SW 1271 (cell line): ENCODE measurements at places on chromosomes 7 and 10.

- no peak for DNase-seq
Observed at GRCh38 chr10:18196806-18197550, 56.8 kb downstream of the CACNB2 start.

DNA sequence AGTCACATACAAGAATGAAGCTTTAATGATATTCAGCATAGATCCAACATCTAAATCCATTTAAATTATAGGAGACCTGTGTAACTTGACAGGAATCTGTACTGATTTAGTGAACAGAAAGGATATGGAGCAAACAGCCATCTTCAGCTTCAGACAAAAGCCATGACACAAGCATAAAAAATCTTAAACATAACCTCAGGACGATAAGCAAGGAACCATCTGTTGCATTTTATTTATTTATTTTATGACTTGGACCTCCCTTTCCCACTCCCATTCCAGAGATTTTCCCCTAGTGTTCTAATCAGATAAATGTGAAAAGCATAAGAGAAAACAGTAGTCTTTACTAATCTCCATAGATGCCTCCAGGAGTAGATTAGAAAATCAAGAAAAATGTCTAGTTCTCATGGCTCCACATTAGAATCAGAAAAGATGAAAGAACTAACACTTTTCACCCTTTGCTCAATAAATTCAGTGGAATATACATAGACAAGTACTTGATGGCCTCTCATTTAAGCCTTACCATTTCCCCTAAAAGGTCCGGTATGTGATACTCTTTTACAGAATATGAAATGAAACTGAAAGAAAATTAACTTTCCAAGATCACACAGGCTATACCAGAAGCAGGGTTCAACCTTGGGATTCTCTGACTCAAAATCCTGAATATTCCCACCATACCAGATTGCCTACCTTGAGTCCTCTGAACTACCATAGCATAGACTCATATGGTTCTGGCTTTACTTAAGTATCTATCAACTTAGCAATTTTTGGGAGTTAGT, 15.2 kb downstream of the CACNA2D1 start:
- no peak for DNase-seq

GRCh38 chr7:75967487-75967997, 26.9 kb downstream of the TMEM120A start:
- no peak for DNase-seq

DNA sequence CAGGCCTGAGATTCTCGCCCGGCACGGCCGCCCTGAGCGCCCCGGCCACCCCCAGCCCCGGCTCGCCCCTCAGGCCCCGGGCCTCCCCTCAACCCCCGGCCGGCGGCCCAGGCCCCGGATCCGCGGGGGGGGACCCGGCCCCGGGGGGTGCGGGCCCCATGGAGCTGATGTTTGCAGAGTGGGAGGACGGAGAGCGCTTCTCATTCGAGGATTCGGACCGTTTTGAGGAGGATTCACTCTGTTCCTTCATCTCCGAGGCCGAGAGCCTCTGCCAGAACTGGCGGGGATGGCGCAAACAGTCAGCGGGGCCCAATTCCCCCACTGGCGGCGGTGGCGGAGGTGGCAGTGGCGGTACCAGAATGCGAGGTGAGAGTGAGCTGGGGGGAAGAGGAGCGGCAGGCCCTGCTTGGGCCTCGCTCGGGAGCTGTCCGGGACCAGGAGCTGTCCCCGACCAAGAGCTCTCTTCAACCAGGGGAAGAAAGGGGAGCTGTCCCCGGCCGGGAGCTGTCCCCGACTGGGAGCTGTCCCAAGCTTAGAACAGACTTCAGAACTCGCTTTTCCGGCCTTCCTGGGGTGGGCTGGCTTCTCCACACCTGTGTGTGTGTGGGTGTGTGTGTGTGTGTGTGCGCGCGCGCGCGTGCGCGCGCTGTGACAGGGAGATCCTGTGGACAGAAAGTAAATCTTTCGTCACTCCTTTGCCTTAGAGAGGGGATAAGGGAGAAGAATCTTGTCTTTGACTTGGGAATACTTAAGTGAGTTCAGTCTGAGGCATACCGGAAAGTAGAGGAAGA, 510 bp downstream of the ZSWIM8 start:
- DNase-seq = no peak

DNA sequence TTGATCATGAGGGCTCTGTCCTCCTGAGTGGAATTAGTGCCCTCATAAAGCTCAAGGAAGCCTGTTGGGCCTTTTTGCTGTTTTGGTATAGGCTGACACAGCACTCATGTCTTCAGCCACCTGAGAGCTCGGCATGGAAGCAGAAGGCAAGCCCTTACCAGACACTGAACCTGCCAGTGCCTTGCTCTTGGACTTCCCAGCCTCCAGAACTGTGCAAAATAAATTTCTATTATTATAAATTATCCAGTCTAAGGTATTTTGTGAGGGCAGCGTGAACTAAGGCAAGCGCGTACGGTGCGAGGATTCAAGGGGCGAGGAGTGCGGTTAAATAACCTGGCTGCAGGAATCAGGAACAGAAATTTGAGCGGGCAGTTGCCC, 281.5 kb upstream of the LYZL1 start:
- no peak for DNase-seq

DNA sequence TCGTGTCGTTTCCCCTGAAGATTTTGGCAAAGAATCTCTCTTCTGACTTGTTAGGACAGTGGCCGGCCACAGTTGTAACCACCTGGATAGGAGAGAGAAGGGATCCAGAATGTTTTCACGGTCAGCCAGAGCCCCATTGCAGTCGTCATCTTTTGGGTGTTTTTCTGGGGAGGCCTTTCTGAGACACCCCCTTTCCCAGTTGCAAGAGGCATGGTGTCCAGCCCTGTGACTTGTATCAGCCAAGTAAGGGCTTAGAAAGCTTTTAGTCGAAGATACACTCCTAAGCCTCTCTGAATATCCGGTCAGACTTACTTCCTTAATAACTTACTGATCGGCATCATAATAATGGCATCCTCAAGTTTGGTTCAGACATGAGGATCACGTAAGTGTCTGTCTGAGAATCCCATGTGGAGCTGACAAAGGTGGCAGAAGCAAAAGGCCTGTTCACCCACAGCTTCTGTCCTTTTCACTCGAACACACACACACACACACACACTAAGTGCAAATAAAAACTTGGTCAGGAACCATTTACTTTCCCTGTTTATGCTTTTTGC, 435.7 kb upstream of the GALNT17 start:
- no peak for DNase-seq

GRCh38 chr7:14600766-14601367, 301.7 kb downstream of the DGKB start:
- DNase-seq = no peak

DNA sequence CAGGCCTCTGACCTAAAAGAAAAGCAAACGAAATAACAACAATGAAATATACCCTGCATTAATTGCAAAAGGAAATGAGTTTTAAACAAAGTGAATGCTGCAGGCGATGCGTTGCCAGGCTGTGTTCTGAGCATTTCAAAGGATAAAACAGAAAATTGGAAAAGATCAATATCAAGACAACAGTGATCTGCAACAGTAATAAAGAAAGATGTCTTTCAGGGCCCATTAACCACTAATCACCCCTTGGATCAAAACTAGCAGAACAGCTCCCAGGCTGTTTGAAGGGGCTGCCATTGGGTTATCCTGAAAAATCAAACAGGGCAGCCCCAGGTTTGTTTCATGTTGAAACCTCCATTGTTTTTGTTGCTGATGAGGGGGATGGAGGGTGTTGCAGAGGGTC, 219.2 kb downstream of the FGFR2 start:
- no peak for DNase-seq

GRCh38 chr10:30830315-30831230, 201.0 kb upstream of the LYZL2 start:
- DNase-seq = no peak

- DNase-seq = no peak
Observed at GRCh38 chr7:81908220-81908619, 138.4 kb upstream of the HGF start.

- DNase-seq = no peak
Observed at GRCh38 chr10:89384474-89385340, 6.9 kb downstream of the IFIT1B start.

- no peak for DNase-seq
Observed at GRCh38 chr7:33854801-33855350, 50.5 kb upstream of the BMPER start.

GRCh38 chr10:60809157-60809556, 30.9 kb downstream of the CDK1 start:
- no peak for DNase-seq

DNA sequence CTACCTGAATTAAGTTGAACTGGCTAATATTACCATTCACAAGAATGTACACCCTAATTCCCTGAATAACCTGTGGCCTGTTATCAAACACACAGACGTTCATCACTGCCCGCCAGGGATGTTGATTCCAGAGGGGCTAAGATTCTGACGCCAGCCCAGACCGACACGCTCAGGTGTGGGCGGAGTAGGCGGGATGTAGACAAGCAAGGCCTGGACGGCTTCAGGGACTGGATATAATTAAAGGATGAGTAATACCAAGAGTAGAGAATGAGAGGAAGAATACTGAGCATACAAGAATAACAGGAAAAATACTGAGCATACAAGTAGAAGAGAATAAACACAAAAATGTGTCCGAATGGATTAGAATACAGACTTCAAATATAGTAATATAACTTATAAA, 29.0 kb downstream of the CUBN start:
- no peak for DNase-seq

GRCh38 chr10:26093229-26093628, 123.3 kb upstream of the GAD2 start:
- DNase-seq = no peak

DNA sequence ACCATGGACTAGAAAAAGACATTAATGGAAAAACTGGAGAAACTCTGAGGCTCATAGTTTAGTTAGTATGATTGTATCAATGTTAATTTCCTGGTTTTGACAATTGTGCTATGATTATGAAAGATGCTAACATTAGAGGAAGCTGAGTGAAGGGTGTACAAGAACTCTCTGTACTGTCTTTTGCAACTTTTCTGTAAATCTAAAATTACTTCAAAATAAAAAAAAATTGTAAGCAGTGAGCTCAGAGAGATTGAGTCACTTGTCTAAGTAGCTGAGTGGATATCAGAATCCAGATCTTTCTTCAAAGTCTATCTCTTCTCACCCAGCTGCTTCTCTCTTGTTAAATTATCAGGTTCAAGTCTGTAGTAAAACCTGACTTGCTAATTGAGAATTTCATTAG, 181.1 kb downstream of the PLCE1 start:
- DNase-seq = no peak

DNA sequence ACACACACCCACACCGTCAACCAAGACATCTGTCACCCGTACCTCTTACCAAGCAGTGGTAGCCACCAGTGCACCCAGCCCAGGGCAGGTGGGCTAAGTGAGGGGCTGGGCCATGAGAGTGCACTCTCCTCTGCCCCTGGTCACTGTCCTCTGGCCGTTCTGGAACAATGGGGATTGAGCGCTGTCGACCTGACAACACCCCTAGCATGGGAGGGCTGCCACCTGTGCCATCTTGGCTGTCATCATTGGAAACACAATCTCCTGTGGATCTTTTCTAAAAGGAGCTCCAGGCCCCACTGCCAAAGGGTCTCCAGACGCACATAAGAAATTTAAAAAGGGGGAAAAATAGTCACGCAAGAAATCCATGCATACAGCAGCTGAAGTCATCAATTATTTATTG, 80.1 kb downstream of the CTBP2 start:
- no peak for DNase-seq

DNA sequence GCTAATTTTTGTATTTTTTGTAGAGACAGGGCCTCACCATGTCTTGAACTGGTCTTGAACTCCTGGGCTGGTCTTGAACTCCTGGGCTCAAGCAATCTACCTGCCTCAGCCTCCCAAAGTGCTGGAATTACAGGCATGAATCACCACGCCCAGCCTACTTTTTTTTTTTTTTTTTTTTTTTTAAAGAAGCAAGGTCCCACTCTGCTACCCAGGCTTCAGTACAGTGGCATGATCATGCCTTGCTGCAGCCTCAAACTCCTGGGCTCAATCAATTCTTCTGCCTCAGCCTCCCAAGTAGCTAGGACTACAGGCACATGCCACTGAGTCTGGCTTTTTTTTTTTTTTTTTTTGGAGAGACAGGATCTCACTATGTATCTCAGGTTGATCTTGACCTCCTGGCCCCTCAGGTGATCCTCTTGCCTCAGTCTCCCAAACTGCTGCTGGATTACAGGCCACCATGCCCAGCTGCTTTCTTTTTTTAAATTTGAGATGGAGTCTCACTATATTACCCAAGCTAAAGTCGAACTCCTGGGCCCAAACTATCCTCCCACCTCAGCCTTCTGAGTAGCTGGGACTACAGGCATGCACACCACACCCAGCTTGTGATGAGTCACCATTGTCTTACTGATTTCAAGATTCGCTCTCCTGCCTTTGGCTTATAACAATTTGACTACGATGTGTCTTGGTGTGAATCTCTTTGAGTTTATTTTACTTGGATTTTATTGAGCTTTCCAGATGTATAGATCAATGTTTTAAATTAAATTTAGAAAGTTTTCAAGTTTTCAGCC, 9.0 kb downstream of the RPEL1 start:
- DNase-seq = no peak
